Omental fat pad (tissue), 4 donors: ENCODE measurements at places on chromosomes 6 and 20.

DNA sequence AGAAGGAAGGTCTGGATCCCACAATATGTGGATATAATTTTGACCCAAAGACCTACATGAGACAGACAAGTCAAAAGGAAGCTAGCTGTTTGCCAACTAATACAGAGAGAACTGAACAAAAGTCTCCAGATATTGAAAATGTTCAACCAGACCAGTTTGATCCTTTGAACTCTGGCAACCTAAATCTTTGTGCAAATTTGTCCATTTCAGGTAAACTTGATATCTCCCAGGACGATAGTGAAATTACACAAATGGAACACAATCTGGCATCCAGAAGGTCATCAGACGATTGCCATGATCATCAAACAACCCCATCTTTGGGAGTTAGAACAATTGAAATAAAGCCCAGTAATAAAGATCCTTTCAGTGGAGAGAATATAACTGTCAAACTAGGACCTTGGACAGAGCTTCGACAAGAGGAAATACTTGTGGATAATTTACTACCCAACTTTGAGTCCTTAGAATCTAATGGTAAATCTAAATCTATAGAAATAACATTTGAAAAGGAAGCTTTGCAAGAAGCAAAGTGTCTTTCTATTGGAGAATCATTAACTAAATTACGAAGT, 41.9 kb upstream of the SDHAF4 start:
- no peak for DNase-seq

DNA sequence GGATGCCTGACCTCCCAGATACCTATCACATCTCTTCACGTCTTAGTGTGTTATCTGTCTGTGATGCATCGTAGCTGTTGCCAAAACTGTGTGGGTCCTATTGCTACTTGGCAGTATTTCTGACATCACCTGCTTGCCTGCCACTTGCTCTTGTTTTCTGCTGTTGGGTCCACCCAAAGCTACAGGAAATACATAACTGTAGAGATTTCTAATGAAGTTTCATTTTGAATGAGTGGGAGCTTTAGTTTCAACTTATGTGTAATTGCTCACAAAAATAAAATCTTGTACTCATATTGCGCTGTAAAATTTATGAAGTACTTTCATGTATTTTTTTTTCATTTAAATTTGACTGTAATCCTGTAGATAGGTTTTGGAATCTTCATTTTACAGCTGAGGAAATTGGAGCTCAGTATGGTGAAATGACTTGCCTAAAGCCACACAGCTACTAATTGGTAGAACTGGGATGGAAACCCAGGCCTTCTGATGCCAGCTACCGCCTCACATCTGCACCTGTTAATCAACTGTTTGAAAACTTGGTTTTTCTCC, 113.6 kb upstream of the MAN1A1 start:
- no peak for DNase-seq

GRCh38 chr6:99545442-99545841, 23.0 kb downstream of the CCNC start:
- no peak for DNase-seq

- no peak for DNase-seq
Measured at GRCh38 chr20:44326391-44327159, 10.3 kb upstream of the R3HDML start.

DNA sequence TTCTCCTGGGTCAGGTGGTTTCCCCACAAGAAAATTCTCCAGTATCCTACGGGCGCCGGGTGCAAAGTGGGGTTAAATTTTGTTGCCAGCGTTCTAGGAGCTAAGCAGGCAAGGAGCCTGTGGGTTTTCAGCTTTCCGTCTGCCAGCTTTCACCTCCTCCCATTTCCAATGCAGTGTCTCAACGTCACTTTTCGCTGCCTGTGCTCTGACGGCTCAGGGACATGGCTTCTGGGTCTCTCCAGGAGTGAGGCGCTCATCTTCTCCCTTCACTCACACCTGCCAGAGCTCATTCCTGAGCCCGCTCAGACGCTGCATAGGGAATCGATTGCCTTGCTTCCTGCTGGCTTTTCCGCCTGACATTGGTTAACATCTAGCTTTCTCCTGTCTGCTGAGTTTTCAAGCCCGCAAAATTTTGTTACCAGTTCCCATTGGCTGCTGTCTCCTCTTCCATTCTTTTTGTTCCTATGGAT, 7.3 kb upstream of the NAA20 start:
- DNase-seq, result no peak

DNA sequence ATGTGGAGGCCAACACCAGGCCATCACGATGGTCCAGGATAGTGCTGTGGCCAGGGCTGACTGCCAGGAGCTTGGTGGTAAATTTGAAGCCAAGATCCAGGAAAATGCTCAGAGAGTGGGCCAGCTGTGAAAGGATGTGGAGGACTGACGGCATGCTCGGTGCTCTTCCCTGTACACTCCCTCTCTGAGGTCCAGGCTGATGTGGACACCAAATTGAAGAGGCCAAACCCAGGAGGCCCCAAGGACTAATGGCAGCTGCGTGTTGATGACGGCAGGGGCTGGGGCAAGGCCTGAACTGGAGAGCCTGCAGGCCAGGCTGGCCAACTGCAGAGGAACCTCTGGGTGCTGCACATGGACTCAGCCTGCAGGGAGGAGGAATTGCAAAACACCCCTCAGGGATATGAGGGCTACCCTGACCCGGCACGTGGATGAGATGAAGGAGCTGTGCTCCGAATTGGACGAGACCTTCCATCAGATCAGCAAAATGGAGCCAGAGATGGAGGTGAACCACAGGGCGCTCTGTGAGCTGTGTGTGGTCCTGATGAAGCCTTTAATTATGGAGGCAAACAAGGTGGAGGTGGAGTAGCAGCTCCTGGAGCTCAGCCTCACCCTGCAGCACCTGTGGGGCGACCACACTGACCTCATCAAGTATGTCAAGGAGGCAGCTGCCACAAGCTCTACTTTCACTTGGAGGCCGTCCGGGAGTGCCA, 6.9 kb upstream of the RAET1E start:
- DNase-seq, result no peak

DNA sequence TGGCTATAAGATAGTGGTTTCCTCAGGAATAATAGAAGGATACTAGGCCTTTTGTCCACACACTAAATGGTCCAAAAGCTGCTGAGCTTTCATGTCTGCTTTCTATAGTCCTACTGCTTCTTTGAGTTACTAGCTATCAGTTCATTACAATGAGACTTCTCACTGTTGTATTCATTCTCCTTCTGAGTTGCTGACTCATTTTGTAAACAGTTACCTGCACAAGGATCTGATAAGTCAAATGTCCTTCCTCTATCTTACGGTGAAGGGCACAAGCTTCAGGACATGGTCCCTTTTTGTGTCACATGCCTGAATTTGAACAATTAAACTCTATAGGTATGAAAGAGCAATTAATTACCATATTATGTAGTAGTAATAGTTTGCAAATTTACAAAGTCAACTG, 90.5 kb downstream of the MAN1A1 start:
- no peak for DNase-seq

GRCh38 chr6:73388800-73389512, 5.7 kb upstream of the DDX43 start:
- DNase-seq, result no peak

GRCh38 chr6:79599725-79600259, 31.3 kb upstream of the SH3BGRL2 start:
- DNase-seq, result no peak

GRCh38 chr6:4405621-4406212, 270.3 kb upstream of the ECI2 start:
- no peak for DNase-seq
